ENCODE measurements at places on chromosomes 7 and 10.

- DNase-seq: no peak
- H3K27ac ChIP-seq: no peak overlapping the region
- H3K4me3 ChIP-seq: no peak overlapping the region
- H3K4me1 ChIP-seq: no peaks in the 10 kb centered on the region
- H3K36me3 ChIP-seq: no peaks in the 10 kb centered on the region
Measured at GRCh38 chr10:31490858-31491504, 172.0 kb downstream of the ZEB1 start.

- H3K4me3 ChIP-seq: no peak overlapping the region
- no peaks in the 10 kb centered on the region for H3K27me3 ChIP-seq
- DNase-seq: no peak
- H3K36me3 ChIP-seq: no peaks in the 10 kb centered on the region
Measured at GRCh38 chr7:80175744-80176143, 41.1 kb downstream of the GNAI1 start.

GRCh38 chr7:22841954-22842353 is 19.3 kb upstream of the TOMM7 start:
- H3K27me3 ChIP-seq: no peaks in the 10 kb centered on the region
- no peaks in the 10 kb centered on the region for H3K4me1 ChIP-seq
- no peaks in the 10 kb centered on the region for H3K36me3 ChIP-seq
- no peak overlapping the region for H3K4me3 ChIP-seq
- no peak for DNase-seq
- no peak overlapping the region for H3K27ac ChIP-seq

DNA sequence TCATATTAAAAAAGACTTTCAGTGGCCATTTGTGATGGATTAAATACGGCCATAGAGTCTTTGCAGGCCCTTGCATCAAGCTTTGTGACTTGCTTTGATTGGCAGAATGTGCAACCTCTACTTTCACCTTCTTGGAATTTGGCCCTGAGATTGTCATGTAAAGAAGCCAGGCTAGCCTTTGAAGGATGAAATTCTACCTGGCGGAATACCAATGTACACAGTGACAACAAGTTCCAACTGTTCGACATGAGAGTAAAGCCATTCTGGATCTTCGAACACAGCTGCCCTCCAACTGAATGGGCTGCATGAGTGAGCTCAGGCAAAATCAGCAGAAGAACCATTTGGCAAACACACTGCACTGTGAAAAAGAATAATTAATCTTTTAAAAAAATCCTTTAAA is 321.3 kb downstream of the PHF14 start:
- no peaks in the 10 kb centered on the region for H3K4me1 ChIP-seq
- H3K36me3 ChIP-seq: no peaks in the 10 kb centered on the region
- H3K27me3 ChIP-seq: no peaks in the 10 kb centered on the region

Data from thyroid gland (tissue), 4 donors.